ENCODE measurements at places on chromosomes 4 and X. TPM values are rescaled to one million over a fixed set of nuclear protein-coding genes. Genes with fewer than 3 reads are reported as not detected.
A peak's percentile ranks its signal among the peaks of the same experiment; 100 is the strongest.

Gene TRIML2
- total RNA-seq: not detected

Gene EDNRA
- not detected for total RNA-seq

Gene GPR143
- total RNA-seq: not detected

Gene CYSLTR1
- total RNA-seq: 20.8 TPM

Gene EOLA1
- 33.2 TPM for total RNA-seq

Gene PUDP
- total RNA-seq: 16.3 TPM

GRCh38 chr4:20698820-20699219, 1.4 kb upstream of the PACRGL start:
- H3K4me1 ChIP-seq: peaks cover 33% of the 10 kb centered on the region
- no peaks in the 10 kb centered on the region for H3K27me3 ChIP-seq
- no peak overlapping the region for H3K27ac ChIP-seq
- no peak for DNase-seq
- no peaks in the 10 kb centered on the region for H3K36me3 ChIP-seq

- H3K36me3 ChIP-seq: peaks cover 59% of the 10 kb centered on the region
- peak; percentile 77 for DNase-seq
- H3K4me1 ChIP-seq: peaks cover 26% of the 10 kb centered on the region
- peak overlapping the region; percentile 98 for H3K27ac ChIP-seq
These were observed 28.2 kb upstream of the CENPU start for GRCh38 chr4:184762100-184762499.

GRCh38 chr4:123133397-123134050, 211.1 kb upstream of the NUDT6 start:
- no peak overlapping the region for H3K27ac ChIP-seq
- no peaks in the 10 kb centered on the region for H3K27me3 ChIP-seq
- H3K4me1 ChIP-seq: no peaks in the 10 kb centered on the region

DNA sequence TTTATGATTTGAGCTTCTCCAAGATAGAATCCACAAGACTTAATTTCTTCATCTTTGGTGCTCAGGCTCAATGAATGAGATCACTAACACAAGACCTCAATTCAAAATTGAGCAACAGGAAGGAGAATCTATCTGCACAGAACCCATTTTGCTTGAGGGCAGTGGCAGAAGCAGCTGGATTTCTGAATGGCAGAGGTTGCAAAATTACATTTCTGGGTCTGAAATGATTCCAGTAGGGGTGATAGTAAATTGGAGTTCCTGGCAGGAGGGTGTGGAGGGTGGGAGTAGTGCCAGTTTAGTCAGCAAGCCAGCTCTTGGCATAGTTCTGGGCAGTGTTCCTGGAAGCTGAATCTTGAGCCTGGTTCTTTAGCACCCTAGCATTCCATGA, 281.1 kb downstream of the SLC7A11 start:
- H3K27me3 ChIP-seq: no peaks in the 10 kb centered on the region
- no peaks in the 10 kb centered on the region for H3K4me1 ChIP-seq
- no peak overlapping the region for H3K27ac ChIP-seq
- no peak for DNase-seq
- H3K36me3 ChIP-seq: no peaks in the 10 kb centered on the region
- H3K4me3 ChIP-seq: no peak overlapping the region

Gene DKC1
- total RNA-seq: 64.7 TPM

Gene POU3F4
- not detected for total RNA-seq

- H3K27me3 ChIP-seq: no peaks in the 10 kb centered on the region
- no peak overlapping the region for H3K4me3 ChIP-seq
- no peaks in the 10 kb centered on the region for H3K36me3 ChIP-seq
- no peak overlapping the region for H3K27ac ChIP-seq
- no peak for DNase-seq
- H3K4me1 ChIP-seq: no peaks in the 10 kb centered on the region
These were observed 130.4 kb downstream of the MSL3 start for GRCh38 chrX:11888421-11888820.

DNA sequence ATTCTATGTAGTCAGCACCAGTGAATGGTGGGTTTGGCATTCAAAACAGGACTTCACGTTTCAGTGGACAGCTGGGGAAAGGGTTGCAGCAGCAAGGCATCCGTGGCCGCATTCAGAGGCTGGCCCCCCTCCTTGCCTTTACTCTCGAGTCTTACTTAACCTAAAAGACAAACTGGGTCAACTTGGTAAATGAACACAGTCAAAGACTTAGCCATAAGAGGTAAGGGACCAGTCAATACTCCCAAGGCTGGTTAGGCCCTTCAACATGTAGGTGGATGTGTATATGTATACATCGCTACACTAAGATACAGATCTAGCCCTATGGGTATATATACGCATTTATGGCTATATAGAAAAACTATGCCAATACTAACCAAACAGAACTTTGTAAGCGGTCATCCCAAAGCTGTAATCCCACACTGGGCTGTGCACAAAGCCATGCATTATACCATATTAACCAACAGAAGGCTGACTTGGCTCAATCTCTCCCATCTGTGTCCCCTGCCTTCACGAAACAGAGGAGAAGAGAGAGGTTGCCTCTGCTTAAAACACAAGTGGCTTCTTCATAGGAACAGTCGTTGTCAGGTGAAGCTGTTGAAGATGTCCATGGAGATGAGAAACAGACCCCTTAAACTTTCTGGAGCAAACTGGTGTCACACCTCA, 61.9 kb downstream of the TSC22D3 start:
- H3K4me1 ChIP-seq: peaks cover 57% of the 10 kb centered on the region
- H3K36me3 ChIP-seq: peaks cover 33% of the 10 kb centered on the region
- H3K4me3 ChIP-seq: no peak overlapping the region
- H3K27ac ChIP-seq: no peak overlapping the region
- DNase-seq: no peak

- H3K4me1 ChIP-seq: peaks cover 25% of the 10 kb centered on the region
- no peak overlapping the region for H3K4me3 ChIP-seq
- no peaks in the 10 kb centered on the region for H3K27me3 ChIP-seq
These were observed 5.4 kb downstream of the ALPK1 start for GRCh38 chr4:112302320-112303274.

Gene ARL9
- 0.10 TPM for total RNA-seq

DNA sequence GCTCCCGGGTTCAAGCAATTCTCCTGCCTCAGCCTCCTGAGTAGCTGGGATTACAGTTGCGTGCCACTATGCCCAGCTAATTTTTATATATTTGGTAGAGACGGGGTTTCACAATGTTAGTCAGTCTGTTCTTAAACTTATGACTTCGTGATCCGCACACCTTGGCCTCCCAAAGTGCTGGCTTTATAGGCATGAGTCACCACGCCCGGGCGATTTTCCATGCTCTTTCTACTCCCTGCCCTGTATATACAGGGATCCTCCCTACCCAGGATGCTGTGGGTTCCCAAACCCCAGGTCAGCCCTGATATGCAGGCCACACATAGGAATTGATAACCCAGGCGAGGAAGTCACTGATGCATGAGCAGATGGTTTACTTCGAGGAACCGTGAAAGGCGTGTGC, 31.4 kb downstream of the SSX5 start:
- H3K27me3 ChIP-seq: peaks cover 3% of the 10 kb centered on the region
- no peak overlapping the region for H3K4me3 ChIP-seq
- no peak for DNase-seq
- no peaks in the 10 kb centered on the region for H3K36me3 ChIP-seq
- no peak overlapping the region for H3K27ac ChIP-seq

DNA sequence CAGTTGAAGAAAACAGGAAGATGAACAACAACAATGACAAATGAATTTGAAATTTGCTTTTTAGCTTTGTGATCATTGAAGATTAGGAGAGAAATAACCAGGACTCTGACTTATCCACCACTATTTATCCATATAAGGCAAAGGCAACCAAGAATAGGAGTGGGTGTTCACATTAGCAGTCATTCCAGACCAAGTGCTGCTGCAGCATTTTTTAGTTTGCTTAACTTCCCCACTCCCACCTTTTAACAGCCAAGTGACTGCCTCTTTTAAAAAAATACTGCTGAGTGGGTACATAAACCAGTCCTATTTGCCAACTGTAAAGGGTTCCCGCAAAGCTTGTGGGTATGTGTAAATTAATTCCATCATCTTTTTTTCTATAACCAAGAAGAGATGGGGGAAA, 230.9 kb downstream of the IQCM start:
- H3K4me1 ChIP-seq: no peaks in the 10 kb centered on the region
- no peak overlapping the region for H3K27ac ChIP-seq
- no peaks in the 10 kb centered on the region for H3K36me3 ChIP-seq
- no peak overlapping the region for H3K4me3 ChIP-seq
- H3K27me3 ChIP-seq: no peaks in the 10 kb centered on the region

Measured in activated CD4-positive, alpha-beta T cell treated with anti-CD3 and anti-CD28 coated beads, Interleukin-2, amount 10 ng/mL, durations not matched to agents 7 days and 5 days (primary cell).